ENCODE measurements at places on chromosomes 7 and 10. TPM values are rescaled to one million over a fixed set of nuclear protein-coding genes. Genes with fewer than 3 reads are reported as not detected.

CALML3 gene
- total RNA-seq: not detected

PNLIPRP2 gene
- not detected for total RNA-seq

PRRT4 gene
- 0.65 TPM for total RNA-seq

CLCN1 gene
- total RNA-seq: not detected

ANKRD2 gene
- not detected for total RNA-seq

GCK gene
- 0.29 TPM for total RNA-seq

OR2A1 gene
- total RNA-seq: not detected

FAS gene
- total RNA-seq: 67.5 TPM

AKR1B15 gene
- not detected for total RNA-seq

ATRNL1 gene
- 1.0 TPM for total RNA-seq

SOSTDC1 gene
- not detected for total RNA-seq

PIK3AP1 gene
- 7.0 TPM for total RNA-seq

LRRN3 gene
- total RNA-seq: 20.4 TPM

DNA sequence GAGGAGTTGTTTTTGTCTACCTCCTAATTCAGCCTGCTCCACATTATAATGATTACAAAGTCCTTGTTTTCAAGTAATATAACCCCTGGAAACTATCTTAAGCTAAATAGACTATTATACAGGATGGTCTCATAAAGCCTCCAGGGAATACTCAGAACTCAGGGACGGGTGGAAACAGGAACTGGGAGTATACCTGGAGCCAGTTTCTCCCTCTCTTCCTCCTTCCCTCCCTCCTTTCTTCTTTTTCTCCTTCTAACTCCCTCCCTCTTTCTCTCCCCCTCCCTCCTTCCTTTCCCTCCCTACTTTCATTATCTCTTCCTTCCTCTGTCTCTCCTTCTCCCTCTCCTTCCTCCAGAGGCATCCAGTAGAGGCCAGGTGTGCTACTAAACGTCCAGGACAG, 76.2 kb upstream of the PRR15 start:
- H3K27me3 ChIP-seq: no peaks in the 10 kb centered on the region
- no peaks in the 10 kb centered on the region for H3K4me1 ChIP-seq
- no peak overlapping the region for H3K4me3 ChIP-seq
- no peak overlapping the region for H3K27ac ChIP-seq

- no peak overlapping the region for H3K27ac ChIP-seq
- no peaks in the 10 kb centered on the region for H3K27me3 ChIP-seq
- no peaks in the 10 kb centered on the region for H3K4me1 ChIP-seq
- no peak for DNase-seq
- no peaks in the 10 kb centered on the region for H3K36me3 ChIP-seq
Measured at GRCh38 chr7:68444042-68444441, 1154.2 kb upstream of the AUTS2 start.

DNA sequence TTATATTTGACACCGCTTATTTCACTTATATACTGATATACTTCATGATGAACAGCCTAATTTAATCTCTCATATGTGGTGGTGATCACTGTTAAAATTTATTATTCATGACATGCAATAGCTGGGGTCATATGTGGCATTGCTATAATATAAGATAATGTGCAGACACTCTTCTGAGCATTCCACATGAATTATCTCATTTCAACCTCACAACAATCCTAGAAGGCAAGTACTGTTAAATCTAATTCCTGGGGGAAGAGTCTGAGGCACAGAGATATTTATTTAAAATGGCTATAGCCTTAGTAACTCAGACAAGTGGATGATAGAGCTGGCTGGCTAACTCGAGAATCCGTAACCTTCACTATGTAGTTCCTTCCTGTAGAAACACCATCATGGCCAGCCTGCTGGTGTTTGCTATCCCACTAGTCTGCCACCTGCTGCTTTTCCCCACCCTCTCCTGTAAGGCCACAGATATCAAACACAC, 46.6 kb upstream of the A1CF start:
- no peak overlapping the region for H3K27ac ChIP-seq
- H3K27me3 ChIP-seq: no peaks in the 10 kb centered on the region
- H3K4me1 ChIP-seq: no peaks in the 10 kb centered on the region
- DNase-seq: no peak

DNA sequence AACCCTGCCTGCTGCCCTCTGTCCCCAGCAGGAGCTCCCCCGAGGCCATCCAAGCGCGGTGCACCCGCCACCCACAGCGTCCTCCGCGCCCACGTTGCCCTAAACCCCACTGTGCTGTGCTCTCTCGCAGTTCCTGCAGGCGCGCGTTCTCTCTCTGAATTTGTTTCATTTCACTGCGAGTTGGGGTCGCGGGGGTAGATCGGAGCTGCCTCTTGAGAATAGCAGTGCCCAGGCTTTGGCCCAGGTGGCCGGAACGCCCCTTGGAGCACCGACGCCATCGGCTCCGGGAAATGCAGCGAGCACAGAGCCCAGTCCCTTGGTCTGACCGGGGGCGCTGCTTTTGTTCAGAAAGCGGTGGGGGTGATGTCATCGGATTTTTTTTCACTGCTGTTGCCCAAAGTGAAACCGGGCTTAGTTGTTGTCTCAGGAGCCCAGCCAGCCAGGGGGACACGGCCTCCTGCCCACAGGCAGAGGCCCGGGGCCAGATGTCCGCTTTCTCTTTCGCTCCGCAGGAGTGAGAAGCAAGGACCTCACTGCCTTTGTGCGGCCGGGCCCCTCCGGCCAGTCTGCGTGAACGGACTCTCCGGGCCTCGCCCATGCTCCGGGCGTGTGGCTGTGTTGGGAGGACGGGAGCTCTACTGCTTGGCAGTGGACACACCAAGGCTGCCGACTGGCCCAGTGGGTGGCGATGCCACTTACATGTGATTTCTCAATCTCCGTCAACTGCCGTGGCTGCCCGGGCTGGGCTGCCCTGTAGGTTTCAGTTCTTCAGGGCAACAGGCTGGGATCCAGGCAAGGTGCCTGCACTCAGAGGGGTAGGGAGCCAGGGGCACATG, 43.1 kb downstream of the FOXK1 start:
- peak overlapping the region; percentile 86 for H3K27ac ChIP-seq
- DNase-seq: peak; percentile 56
- peaks cover 15% of the 10 kb centered on the region for H3K4me1 ChIP-seq
- H3K36me3 ChIP-seq: no peaks in the 10 kb centered on the region
- no peaks in the 10 kb centered on the region for H3K27me3 ChIP-seq

- no peak overlapping the region for H3K4me3 ChIP-seq
- no peaks in the 10 kb centered on the region for H3K27me3 ChIP-seq
- no peaks in the 10 kb centered on the region for H3K4me1 ChIP-seq
- no peak overlapping the region for H3K27ac ChIP-seq
- H3K36me3 ChIP-seq: no peaks in the 10 kb centered on the region
- no peak for DNase-seq
Measured at GRCh38 chr7:157841773-157842370, 505.1 kb downstream of the DNAJB6 start.

- no peak overlapping the region for H3K4me3 ChIP-seq
- H3K4me1 ChIP-seq: no peaks in the 10 kb centered on the region
- DNase-seq: no peak
- H3K27ac ChIP-seq: no peak overlapping the region
- H3K36me3 ChIP-seq: no peaks in the 10 kb centered on the region
Measured at GRCh38 chr7:22718200-22718711, 8.7 kb upstream of the IL6 start.

DNA sequence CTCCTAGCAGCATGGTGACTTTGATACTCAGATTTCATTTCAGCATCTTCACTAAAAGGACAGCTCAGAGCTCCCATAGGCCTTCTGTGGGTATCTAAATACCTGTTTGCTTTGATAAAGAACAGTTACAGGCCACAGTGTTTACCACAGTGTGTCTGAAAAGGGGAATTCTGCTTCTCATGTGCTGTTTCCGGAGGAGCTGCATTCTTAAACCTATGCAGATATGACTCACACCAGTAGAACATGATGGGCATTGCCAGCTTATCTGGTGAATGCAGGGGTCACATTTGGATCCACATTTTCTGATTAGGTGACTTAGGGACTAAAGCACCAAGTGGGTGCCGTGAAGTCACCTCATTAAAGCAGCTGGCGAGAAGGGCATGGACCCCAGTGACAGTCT, 52.6 kb downstream of the TRRAP start:
- H3K4me3 ChIP-seq: no peak overlapping the region
- peaks cover 22% of the 10 kb centered on the region for H3K4me1 ChIP-seq
- no peaks in the 10 kb centered on the region for H3K27me3 ChIP-seq
- H3K27ac ChIP-seq: no peak overlapping the region

GRCh38 chr10:31930023-31930751, 1.6 kb upstream of the ARHGAP12 start:
- peak overlapping the region; percentile 84 for H3K27ac ChIP-seq
- no peaks in the 10 kb centered on the region for H3K27me3 ChIP-seq
- H3K4me1 ChIP-seq: peaks cover 10% of the 10 kb centered on the region
- DNase-seq: peak; percentile 24
- H3K36me3 ChIP-seq: no peaks in the 10 kb centered on the region

GRCh38 chr7:27158436-27159265, 2.2 kb upstream of the HOXA7 start:
- H3K27ac ChIP-seq: no peak overlapping the region
- DNase-seq: no peak

GRCh38 chr7:133197972-133198544, 54.8 kb upstream of the EXOC4 start:
- H3K27me3 ChIP-seq: no peaks in the 10 kb centered on the region
- DNase-seq: no peak
- H3K36me3 ChIP-seq: no peaks in the 10 kb centered on the region
- H3K4me1 ChIP-seq: no peaks in the 10 kb centered on the region
- H3K27ac ChIP-seq: no peak overlapping the region
- no peak overlapping the region for H3K4me3 ChIP-seq

DNA sequence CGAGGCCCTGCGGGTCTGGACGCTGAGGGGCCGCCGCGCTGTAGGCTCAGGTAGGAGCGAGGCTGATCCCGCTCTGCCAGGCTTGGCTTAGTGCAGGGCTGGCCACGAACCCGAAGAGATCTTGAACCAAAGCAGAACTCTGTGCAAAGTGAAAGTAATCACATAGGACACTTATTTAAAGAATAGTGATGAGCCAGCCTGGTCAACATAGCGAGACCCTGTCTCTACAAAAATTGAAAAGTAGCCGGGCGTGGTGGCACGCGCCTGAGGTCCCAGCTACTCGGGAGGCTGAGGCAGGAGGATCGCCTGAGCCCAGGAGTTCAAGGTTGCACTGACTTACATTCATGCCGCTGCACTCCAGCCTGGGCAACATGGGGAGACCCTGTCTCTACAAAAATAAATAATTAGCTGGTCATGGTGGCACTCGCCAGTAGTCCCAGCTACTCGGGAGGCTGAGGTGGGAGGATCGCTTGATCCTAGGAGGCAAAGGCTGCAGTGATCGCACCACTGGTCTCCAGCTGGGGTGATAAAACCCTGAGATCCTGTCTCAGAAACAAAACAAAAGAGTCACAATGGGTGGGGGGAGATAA, 541 bp downstream of the ZSCAN25 start:
- H3K4me3 ChIP-seq: peak overlapping the region; percentile 83
- H3K27ac ChIP-seq: peak overlapping the region; percentile 90
- H3K4me1 ChIP-seq: peaks cover 14% of the 10 kb centered on the region

GRCh38 chr7:4665661-4666060, 16.4 kb upstream of the FOXK1 start:
- no peak overlapping the region for H3K27ac ChIP-seq
- no peak overlapping the region for H3K4me3 ChIP-seq
- H3K27me3 ChIP-seq: no peaks in the 10 kb centered on the region
- no peak for DNase-seq
- no peaks in the 10 kb centered on the region for H3K36me3 ChIP-seq

DNA sequence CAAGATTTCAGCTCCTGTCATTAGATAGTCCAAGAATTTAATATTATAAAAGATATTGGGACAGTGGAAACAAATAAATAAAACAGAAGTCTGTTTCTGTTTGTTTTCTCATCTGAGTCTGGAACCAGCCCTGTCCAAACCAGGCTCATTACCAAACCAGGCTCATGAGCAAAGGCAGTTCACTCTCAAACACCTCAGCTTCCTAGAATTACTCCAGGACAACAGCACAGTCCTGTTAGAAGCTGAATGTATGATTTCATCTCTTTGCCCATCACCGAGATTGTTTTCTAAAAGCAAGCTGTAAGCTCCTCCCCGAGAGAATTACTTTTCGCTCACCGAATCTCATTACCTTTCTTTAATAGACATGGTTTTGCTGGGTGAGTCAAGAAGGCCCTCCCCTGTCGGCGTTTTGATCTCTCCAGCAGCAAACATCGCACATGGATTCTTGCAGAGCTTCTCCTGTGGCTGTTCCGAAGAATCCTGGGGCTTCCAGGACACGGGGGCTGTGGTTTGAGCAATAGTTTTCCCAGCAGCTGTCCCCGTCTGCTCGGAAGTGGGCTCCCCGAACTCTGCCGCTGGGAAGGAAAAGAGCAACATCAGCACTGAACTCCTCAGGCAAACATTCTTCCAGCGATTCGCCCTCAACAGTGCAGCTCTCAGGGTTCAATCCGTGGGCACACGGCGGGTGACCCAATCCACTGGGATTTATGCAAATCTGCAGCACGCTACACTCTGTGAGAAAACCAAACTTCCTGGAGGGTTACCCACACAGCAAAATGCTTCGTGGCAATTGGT, 112.5 kb downstream of the SVIL start:
- H3K27ac ChIP-seq: no peak overlapping the region
- H3K4me3 ChIP-seq: no peak overlapping the region
- H3K36me3 ChIP-seq: peaks cover 64% of the 10 kb centered on the region
- H3K4me1 ChIP-seq: no peaks in the 10 kb centered on the region

- no peaks in the 10 kb centered on the region for H3K36me3 ChIP-seq
- H3K27me3 ChIP-seq: no peaks in the 10 kb centered on the region
- no peaks in the 10 kb centered on the region for H3K4me1 ChIP-seq
- no peak for DNase-seq
- no peak overlapping the region for H3K27ac ChIP-seq
Measured at GRCh38 chr7:157035302-157035701, 24.8 kb upstream of the MNX1 start.

DNA sequence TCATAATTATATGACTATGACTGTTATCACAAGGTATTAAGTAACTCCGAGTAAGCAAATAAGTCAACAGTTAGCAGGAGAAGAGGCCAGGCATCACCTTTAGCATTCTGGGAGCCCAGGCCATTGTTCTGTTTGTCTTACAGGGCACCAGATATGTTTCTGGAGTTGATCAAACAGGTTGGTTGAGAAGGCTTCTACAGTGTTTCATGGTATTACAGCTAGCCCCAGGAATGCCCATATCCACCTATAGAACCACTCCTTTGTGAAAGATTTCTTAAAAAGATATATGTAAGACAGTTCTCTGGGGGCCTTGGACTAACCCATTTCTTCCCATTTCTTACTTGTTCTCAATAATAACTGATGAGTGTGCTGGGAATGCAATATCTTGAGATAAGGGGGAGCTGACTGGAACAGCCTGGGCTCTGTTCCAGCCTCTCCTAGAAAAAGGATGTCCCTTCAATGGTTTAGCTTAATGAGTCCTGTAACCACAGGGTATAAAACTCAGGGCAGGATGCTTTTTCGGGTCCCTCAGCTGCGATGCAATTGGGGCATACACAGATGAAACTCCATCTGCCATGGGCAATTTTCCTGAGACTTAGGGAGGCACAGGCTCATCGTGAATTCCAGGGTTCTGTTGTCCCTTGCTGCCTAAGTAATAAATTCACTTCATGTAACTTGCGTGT, 286.4 kb downstream of the BAMBI start:
- H3K36me3 ChIP-seq: no peaks in the 10 kb centered on the region
- H3K4me1 ChIP-seq: no peaks in the 10 kb centered on the region
- H3K4me3 ChIP-seq: no peak overlapping the region
- peaks cover 2% of the 10 kb centered on the region for H3K27me3 ChIP-seq
- DNase-seq: no peak

Data from naive thymus-derived CD4-positive, alpha-beta T cell (primary cell).